Endothelial cell of umbilical vein (primary cell): ENCODE measurements at places on chromosomes 7 and 10. TPM values are rescaled to one million over a fixed set of nuclear protein-coding genes. Genes with fewer than 3 reads are reported as not detected.

SFRP4 gene
- not detected in 2 replicates for total RNA-seq

NPSR1 gene
- not detected in 2 replicates for total RNA-seq

PAPSS2 gene
- total RNA-seq, result 82.6 and 93.2 TPM in 2 replicates

COG5 gene
- total RNA-seq, result 42.4 and 45.3 TPM in 2 replicates

CFAP69 gene
- 2.9 and 4.4 TPM in 2 replicates for total RNA-seq

IGFBP3 gene
- 8.1 and 10.1 TPM in 2 replicates for total RNA-seq

AGAP9 gene
- 8.9 and 14.4 TPM in 2 replicates for total RNA-seq

PVRIG gene
- 0.80 TPM in 1 of 2 replicates, not detected in the other for total RNA-seq

PRRT4 gene
- not detected in 2 replicates for total RNA-seq

SPACDR gene
- total RNA-seq, result 1.5 and 4.1 TPM in 2 replicates

- H3K4me3 ChIP-seq, result no peak overlapping the region
- peak; percentile 83 for DNase-seq
- peak overlapping the region; percentile 34 for H3K27ac ChIP-seq
- H3K36me3 ChIP-seq, result no peaks in the 10 kb centered on the region
- H3K27me3 ChIP-seq, result no peaks in the 10 kb centered on the region
- H3K4me1 ChIP-seq, result peaks cover 7% of the 10 kb centered on the region
These were observed 5.3 kb upstream of the TMEM139 start for GRCh38 chr7:143279186-143280098.

- no peak overlapping the region for H3K4me3 ChIP-seq
- H3K4me1 ChIP-seq, result no peaks in the 10 kb centered on the region
- no peak for DNase-seq
- H3K27me3 ChIP-seq, result no peaks in the 10 kb centered on the region
These were observed 18.4 kb downstream of the TIAL1 start for GRCh38 chr10:119578355-119578754.

DNA sequence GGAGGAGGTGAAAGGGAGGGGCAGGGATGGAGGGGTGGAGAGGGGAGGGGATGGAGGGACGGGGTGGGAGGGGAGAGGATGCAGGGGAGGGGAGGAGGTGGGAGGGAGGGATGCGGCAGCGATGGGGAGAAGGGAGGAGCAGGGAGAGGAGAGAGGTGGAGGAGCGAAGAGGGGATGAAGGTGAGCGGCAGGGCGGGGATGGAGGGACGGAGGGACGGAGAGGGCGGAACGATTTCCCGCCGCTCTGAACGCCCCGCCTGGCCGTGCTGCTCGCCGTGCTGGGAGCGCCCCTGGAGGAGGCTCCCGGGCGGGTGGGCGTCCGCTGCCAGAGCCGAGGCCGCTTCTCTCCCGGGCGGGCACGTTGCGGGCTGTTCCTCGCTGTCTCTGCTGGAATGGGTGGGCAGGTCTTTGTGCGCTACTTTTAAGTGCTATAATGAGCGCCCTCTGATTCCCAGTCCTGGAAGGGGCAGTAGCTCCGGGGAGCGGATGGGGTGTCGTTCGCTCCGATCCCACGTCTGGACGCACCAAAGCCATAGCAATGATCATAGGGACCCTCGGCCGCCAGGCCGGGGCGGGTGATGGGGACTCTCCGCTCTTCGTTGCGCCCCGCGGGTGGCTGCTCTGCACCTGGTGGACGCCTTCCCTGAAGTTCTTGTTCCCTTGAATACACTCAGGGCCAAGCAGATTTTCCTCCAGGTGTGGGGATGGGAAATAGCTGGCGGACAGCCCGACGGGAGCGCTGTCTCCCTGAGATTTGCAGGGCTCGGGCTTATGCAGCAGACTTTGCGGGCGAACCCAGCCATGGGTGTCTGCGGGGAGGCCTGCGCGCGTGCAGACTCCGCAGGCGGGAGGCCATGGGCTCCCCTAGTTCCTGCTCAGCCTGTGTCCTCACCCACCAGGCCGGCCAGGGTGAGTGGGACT, 81.1 kb upstream of the CPXM2 start:
- H3K4me1 ChIP-seq, result no peaks in the 10 kb centered on the region
- H3K27me3 ChIP-seq, result peaks cover 10% of the 10 kb centered on the region
- no peak overlapping the region for H3K4me3 ChIP-seq
- no peaks in the 10 kb centered on the region for H3K36me3 ChIP-seq
- DNase-seq, result no peak
- no peak overlapping the region for H3K27ac ChIP-seq

- DNase-seq, result peak; percentile 66
- no peak overlapping the region for H3K27ac ChIP-seq
- peaks cover 23% of the 10 kb centered on the region for H3K4me1 ChIP-seq
- H3K36me3 ChIP-seq, result no peaks in the 10 kb centered on the region
- H3K27me3 ChIP-seq, result no peaks in the 10 kb centered on the region
These were observed 21.0 kb upstream of the GNA12 start for GRCh38 chr7:2864999-2865670.

- no peaks in the 10 kb centered on the region for H3K36me3 ChIP-seq
- no peak overlapping the region for H3K27ac ChIP-seq
- H3K4me1 ChIP-seq, result peaks cover 13% of the 10 kb centered on the region
- no peak overlapping the region for H3K4me3 ChIP-seq
These were observed 5.3 kb upstream of the CLIP2 start for GRCh38 chr7:74283858-74284447.

GRCh38 chr7:107394276-107394675, 75.6 kb upstream of the GPR22 start:
- no peaks in the 10 kb centered on the region for H3K36me3 ChIP-seq
- no peak for DNase-seq
- no peaks in the 10 kb centered on the region for H3K4me1 ChIP-seq
- no peak overlapping the region for H3K4me3 ChIP-seq
- H3K27ac ChIP-seq, result no peak overlapping the region

- no peak overlapping the region for H3K27ac ChIP-seq
- DNase-seq, result no peak
- peaks cover 12% of the 10 kb centered on the region for H3K4me1 ChIP-seq
- no peaks in the 10 kb centered on the region for H3K36me3 ChIP-seq
- peaks cover 15% of the 10 kb centered on the region for H3K27me3 ChIP-seq
These were observed 4.5 kb upstream of the TRAPPC14 start for GRCh38 chr7:100163006-100163531.

- no peaks in the 10 kb centered on the region for H3K27me3 ChIP-seq
- H3K36me3 ChIP-seq, result no peaks in the 10 kb centered on the region
- H3K4me3 ChIP-seq, result no peak overlapping the region
- DNase-seq, result no peak
- no peak overlapping the region for H3K27ac ChIP-seq
These were observed 997.0 kb downstream of the GATA3 start for GRCh38 chr10:9051328-9051974.

- no peaks in the 10 kb centered on the region for H3K36me3 ChIP-seq
- H3K4me1 ChIP-seq, result no peaks in the 10 kb centered on the region
- H3K27me3 ChIP-seq, result no peaks in the 10 kb centered on the region
- DNase-seq, result no peak
- no peak overlapping the region for H3K27ac ChIP-seq
These were observed 174.6 kb upstream of the TARP start for GRCh38 chr7:38448054-38448453.

- H3K36me3 ChIP-seq, result no peaks in the 10 kb centered on the region
- no peaks in the 10 kb centered on the region for H3K27me3 ChIP-seq
- no peak overlapping the region for H3K27ac ChIP-seq
- no peak for DNase-seq
- H3K4me1 ChIP-seq, result no peaks in the 10 kb centered on the region
These were observed 65.0 kb downstream of the PRKCQ start for GRCh38 chr10:6514844-6515780.

DNA sequence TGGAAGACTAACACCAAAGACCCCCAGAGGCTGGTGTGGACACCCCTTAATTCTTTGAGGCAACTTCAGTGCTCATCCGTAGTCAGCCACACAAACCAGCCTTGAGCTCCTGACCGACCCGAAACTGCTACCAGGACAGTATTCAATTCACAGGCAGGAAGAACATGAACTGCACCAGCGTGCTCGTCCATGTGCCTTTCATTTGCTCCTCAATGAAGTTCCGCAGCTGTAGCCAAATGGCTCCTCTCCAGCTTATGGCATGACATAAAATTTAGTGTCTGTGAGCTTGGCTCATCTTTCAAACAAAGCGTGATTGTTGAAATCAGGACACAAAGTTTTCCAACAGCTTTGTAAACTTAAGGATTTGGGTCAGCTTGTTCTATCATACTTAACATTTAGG, 144.1 kb upstream of the FAM171A1 start:
- H3K4me3 ChIP-seq, result no peak overlapping the region
- H3K4me1 ChIP-seq, result no peaks in the 10 kb centered on the region
- peaks cover 9% of the 10 kb centered on the region for H3K27me3 ChIP-seq
- H3K36me3 ChIP-seq, result no peaks in the 10 kb centered on the region

DNA sequence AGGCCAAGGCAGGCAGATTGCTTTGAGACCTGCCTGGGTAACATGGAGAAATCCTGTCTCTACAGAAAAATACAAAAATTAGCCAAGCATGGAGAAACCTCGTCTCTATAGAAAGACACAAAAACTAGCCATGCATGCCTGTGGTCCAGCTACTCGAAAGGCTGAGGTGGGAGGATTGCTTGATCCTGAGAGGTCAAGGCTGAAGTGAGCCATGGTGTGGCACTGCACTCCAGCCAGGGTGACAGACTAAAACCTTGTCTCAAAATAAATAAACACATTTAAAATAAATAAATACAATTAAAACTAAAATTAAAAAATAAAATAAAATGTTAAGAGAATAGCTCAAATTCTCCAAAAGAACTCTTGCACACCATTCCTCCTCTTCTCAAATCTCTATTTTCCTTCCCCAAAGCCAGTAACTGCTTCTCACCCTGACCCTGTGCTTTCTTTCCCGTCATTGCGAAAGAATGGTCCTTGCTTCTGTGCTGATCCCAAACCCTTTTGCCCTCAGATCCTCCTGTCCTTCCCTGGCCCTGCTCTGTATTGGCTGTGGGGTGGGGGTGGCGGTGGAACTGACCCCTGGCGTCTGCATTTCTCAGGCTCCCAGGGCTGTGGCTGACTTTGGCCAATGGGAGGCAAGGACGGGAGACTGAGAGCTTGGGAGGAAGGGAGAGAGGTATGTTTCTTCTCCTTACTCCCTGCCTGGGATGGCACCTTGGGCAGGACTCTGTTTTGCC, 12.4 kb downstream of the SRGN start:
- no peak for DNase-seq
- no peak overlapping the region for H3K4me3 ChIP-seq
- no peak overlapping the region for H3K27ac ChIP-seq
- peaks cover 11% of the 10 kb centered on the region for H3K36me3 ChIP-seq

DNA sequence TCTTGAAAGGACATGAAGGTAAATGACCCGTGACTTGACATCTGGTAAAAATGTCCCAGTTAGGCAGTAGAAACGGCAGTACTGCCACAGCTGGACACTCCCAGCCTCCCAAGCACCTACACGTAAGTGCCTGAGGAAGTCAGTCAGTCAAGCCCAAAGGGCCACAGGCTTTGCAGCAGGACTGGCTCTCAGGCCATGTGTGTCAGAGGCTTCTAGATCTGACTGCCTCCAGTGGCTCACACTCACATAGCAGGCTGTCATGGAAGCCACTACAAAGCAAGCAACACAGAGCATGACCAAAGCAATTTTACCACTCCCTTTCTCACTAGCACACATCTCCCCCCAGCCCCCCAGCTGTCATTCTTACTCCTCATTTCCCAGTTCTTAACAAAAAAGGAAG, 17.8 kb upstream of the CCNJ start:
- no peaks in the 10 kb centered on the region for H3K27me3 ChIP-seq
- no peaks in the 10 kb centered on the region for H3K36me3 ChIP-seq
- H3K4me1 ChIP-seq, result no peaks in the 10 kb centered on the region
- peak; percentile 21 for DNase-seq
- no peak overlapping the region for H3K4me3 ChIP-seq
